Stimulated activated CD4-positive, alpha-beta T cell treated with anti-CD3 and anti-CD28 coated beads, Interleukin-15, amount 100 ng/mL, for 24 hours (primary cell): ENCODE measurements at places on chromosomes 5 and 9.

DNA sequence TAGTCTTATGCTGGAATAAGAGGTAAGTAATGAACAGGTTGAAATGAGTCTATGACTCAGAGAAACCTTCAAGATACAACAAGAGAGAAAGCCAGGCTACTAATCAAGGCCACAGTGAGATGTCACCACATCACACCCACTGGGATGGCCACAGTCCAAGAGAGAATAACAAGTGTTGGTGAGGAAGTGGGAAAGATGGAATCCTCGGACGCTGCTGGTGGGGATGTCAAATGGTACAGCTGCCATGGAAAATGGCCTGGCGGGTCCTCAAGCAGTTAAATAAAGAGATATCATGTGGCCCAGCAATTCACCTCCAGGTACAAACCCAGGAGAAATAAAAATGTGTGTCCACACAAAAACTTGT lies 41.9 kb upstream of the NEURL1B start:
- DNase-seq, result no peak

DNA sequence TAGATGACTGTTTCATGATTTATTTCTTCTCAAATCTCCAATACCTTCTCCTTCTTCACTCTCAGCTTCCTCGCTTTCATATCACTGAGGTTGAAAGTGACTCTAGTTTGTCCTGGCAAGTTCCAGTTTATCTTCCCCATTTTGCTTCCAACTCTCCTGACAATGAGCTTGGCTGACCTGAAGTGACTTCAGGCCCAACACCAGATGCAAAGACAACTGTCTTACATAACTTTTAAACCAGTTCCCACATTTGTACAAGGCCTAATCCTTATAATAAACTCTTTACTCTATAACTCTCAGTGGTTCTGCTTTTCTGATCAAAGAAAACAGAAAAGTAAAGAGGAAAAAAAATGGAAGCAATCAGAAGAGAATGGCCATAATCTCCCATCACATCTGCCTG lies 22.0 kb downstream of the GNG10 start:
- no peak for DNase-seq

DNA sequence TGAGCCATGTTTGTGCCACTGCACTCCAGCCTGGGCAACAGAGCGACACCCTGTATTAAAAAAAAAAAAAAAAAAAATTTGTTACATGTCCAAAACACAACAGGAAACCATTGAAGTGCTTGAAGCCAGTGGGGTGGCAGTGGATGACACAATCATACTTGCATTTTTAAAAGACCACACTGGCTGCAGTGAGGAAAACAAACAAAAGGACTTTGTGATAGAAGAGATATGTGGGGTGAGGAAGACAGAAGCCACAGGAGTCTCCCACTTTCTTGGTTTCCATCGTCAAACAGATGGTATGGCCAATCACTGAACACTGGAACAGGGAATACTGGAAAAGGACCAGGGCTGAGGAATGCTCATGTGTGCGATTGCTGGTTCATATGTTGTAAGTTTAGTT lies 20.9 kb upstream of the COMMD10 start:
- no peak for DNase-seq

- DNase-seq, result peak; percentile 16
These were observed 42.6 kb downstream of the MLLT3 start for GRCh38 chr9:20579524-20580314.

DNA sequence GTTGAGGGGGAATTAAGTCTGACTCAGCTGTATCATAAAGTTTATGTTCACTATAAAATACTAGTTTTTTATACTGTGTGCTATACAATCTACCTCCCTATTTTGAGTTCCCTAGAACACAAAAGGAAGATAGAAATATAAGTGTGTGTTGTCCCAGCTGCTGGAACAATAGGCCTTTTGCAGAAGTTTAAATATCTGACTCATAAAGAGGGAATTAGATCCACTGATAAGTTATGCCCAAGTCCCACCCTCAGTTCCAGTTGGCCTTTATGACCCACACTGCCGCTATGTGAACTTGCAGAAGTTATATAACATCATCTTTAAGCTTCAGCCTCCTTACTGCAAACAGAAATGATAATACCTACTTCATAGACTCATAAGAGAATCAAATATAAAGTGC lies 88.5 kb upstream of the DAB2 start:
- DNase-seq, result no peak

DNA sequence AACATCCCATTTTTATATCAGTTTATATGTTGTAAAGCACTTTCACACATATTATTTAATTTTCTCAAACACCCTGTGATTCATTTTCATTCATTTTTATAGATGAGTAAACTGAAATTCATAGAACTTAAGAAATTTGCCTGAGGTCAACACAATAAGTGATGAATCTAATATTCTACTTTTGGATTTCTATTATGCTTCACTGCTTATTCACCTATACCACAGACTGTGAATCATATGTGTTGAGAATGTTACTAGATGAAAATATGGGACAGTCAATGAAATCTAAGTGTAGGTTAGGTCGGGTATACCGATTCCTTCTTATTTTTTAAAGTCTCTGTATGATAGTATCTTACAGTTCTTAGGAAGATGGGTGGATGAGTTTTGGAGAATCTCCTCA lies 24.8 kb downstream of the CDC37L1 start:
- no peak for DNase-seq

- DNase-seq, result no peak
These were observed 250.5 kb downstream of the PIK3R1 start for GRCh38 chr5:68465934-68466551.
